Cardiac atrium fibroblast (primary cell): ENCODE measurements at places on chromosomes 7 and 10. TPM values are rescaled to one million over a fixed set of nuclear protein-coding genes. Genes with fewer than 3 reads are reported as not detected.

Gene IDI2
- total RNA-seq: not detected in 2 replicates

Gene MET
- total RNA-seq: 3.9 and 8.1 TPM in 2 replicates

Gene LRIT1
- not detected in 2 replicates for total RNA-seq

Gene LLCFC1
- not detected in 2 replicates for total RNA-seq

Gene ADGRA1
- total RNA-seq: not detected in 2 replicates

Gene ZP3
- 0.54 and 2.3 TPM in 2 replicates for total RNA-seq

Gene SAP25
- total RNA-seq: not detected in 2 replicates

Gene HOXA5
- not detected in 2 replicates for total RNA-seq

Gene ITPRID1
- total RNA-seq: not detected in 2 replicates

Gene ITGB8
- 3.4 and 11.5 TPM in 2 replicates for total RNA-seq

Gene STEAP1B
- 1.8 and 5.2 TPM in 2 replicates for total RNA-seq

Gene LEP
- total RNA-seq: under 0.01 and 0.16 TPM in 2 replicates

Gene TECPR1
- total RNA-seq: 17.5 and 19.9 TPM in 2 replicates

Gene SPDYE18
- total RNA-seq: not detected in 2 replicates

Gene TSPAN12
- 0.16 and 0.72 TPM in 2 replicates for total RNA-seq

Gene NKX1-2
- not detected in 2 replicates for total RNA-seq

Gene SPAM1
- total RNA-seq: not detected in 2 replicates

Gene PAX4
- total RNA-seq: not detected in 2 replicates

Gene PRSS37
- total RNA-seq: not detected in 2 replicates
